ENCODE measurements at places on chromosomes 16 and 17.

- no peak for DNase-seq
Observed at GRCh38 chr17:70327723-70328122, 158.4 kb downstream of the KCNJ2 start.

DNA sequence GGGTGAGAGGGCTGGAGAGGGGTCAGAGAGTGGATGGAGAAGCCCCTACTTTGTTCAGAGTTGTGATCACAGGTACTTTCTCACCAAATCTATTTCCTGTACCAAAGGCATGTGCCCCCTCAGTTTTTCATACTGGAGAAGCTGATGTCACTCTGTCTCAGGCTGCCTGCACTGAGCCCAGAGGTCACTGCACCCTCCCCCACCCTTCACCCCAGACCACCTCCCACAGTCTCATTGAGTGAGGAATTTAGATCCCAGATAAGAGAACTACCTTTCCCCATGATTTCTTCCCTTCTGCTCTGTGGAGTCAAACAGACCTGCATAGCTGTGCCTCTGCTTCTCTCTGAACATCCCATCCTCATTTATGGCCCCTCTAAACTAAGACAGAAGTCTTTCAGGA is 140.0 kb upstream of the IRX6 start:
- DNase-seq: no peak

- DNase-seq: no peak
Observed at GRCh38 chr17:40103688-40104087, 3.3 kb upstream of the NR1D1 start.

- DNase-seq: no peak
Observed at GRCh38 chr16:87613961-87614360, 11.7 kb downstream of the JPH3 start.

DNA sequence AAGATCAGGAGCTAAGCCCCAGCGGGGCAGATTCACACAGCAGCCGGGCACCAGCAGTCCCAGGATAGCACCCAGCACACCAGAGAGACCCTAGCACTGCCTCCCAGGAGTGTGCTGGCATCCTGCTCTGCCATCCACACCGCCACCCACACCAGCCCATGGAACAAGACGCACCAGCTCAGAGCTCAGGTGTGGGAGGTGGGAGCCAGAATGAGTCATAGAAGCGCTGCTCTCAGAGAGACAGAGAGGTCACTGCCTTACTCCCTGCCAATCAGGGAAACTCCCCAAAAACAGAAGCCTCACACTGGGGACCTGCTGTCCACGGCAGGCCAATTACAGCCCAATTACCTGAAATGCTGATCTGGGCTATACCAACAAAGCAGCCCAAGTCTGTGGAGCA is 64.9 kb downstream of the CDYL2 start:
- no peak for DNase-seq

DNA sequence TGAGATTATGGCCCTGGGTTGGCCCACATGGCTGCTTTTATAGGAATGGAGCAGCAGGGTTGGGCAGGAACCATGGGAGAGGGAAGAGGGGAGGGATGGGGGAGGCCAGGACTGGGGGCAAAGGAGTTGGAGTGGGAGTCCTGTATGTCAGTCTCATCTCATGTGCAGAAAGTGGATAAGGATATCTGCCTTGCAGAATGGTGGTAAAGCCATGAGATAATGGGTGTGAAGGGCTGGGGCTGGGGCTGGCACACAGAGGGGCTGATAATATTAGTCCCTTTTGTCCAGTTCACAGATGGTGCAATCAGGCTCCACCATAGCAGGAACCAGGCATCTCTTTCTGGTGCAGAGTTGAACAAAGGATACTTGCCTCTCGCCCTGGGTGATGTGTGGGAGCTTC is 101.3 kb downstream of the MRM1 start:
- no peak for DNase-seq

Data from activated CD8-positive, alpha-beta memory T cell treated with anti-CD3 and anti-CD28 coated beads for 48 hours (primary cell).